Foreskin keratinocyte (primary cell): ENCODE measurements at places on chromosomes 4 and X. TPM values are rescaled to one million over a fixed set of nuclear protein-coding genes. Genes with fewer than 3 reads are reported as not detected.

- peak; percentile 98 for DNase-seq
These were observed 106.2 kb upstream of the RAPGEF2 start for GRCh38 chr4:158996669-158997074.

DNA sequence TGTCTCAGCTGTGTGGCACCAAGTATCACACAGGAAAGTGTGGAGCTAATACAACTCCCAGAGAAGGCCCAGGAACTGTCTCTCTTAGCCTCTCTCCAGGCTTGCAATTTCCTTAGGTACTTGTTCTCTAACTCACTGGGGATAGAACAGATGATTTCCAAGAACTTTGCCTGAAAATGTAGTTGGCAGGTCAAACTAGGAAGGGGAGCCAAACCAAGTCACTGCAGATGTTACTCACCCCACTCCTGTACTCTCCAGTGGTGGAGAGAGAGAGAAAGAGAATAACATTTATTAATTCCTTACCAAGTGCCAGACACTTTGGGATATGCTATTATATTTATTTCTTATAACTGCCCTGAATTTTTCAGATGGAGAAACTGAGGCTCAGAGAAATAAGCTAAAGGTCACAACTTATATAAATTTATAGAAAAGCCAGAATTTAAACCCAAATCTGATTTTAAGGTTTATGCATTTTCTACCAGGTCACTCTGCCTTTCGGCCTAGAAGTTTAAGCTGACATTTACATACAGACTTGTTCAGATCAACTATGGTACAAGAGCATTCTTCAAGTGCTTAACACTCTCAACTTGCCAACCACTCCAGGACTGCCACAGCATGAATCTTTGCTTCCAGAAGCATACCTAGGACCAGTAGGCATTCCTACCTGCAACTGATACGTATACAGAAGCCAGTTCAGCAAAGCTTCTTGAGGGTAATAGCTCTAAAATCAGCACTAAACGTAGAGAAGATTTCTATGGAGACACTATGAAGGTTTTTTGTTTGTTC lies 248.6 kb upstream of the ETNPPL start:
- DNase-seq: no peak

DNA sequence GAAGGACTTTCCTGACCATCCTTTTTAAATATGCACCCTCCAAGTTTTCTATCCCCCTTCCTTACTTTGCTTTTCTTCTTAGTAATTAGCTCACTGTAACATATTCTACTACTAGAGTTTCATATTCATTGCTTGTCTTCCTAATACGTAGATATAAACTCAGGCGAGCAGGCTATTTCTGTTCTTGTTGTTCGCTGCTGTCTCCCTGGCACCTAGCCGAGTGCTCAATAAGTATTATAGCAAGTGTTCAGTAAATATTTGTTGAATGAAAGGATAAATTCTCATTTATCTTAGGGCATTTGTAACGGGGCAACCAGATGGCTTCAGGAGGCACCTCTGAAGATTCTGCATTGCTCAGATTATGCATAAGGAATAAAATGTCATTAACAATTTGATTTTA lies 6.8 kb upstream of the RHOH start:
- DNase-seq: no peak

DNA sequence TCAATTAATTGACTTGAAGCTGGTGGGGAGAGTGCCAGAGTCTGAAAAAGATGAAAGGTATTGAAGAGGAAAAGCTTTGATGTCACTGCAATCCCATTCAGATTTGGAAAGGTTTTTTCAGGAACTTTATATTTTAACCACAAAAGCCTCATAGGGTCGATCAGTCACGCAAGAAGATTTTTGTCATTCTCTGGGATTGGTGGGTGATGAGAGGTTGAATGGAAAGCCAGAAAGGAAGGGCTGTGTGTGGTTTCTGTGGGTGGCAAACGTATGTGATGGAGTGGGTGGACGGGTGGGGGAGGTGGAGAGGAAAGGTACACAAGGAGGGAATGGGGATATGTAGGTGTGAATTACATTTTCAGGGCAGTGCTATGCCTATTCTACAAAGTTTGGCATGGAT lies 173.8 kb upstream of the SCML1 start:
- peak; percentile 22 for DNase-seq

- peak; percentile 63 for DNase-seq
These were observed 9.9 kb downstream of the APBB2 start for GRCh38 chr4:41204400-41204978.

DNA sequence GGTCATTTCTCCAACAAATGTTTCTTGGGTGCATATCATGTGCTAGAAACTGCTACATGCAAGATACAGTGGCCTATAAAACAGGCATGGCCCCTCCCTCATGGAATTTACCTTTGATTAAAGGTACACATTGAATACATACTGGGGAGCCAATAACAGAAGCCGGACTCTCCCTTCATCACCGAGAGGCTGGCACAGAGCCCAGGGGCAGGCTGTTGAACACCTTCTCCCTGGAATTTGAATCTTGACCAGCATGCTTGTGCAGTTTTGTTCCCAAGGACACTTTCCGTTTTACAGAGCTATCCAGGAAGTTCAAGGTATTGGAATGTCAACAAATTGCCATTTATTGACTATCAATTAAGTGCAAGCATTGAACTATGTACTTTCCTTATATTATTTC lies 33.2 kb downstream of the PPARGC1A start:
- DNase-seq: no peak

DNA sequence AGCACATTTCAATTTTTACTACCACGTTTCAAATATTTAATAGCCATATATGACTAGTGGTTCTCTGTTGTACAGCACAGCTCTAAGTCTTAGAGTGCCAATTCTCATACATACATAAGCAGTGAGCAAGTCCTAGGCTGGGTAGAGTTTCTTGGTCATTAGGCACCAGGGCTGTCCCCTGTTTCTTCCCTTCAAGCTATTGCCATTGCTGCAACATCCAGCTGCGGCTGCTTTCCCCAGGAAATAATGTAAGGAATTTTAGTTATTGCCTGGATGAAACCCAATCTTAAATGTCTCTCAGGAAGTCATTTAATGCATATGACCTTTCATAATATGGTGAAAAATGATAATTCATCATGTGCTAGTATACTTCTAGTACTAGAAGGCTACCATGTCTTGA lies 74.1 kb upstream of the PPP3CA start:
- DNase-seq: no peak

GRCh38 chr4:48196758-48197504 lies 62.9 kb upstream of the TXK start:
- no peak for DNase-seq

DNA sequence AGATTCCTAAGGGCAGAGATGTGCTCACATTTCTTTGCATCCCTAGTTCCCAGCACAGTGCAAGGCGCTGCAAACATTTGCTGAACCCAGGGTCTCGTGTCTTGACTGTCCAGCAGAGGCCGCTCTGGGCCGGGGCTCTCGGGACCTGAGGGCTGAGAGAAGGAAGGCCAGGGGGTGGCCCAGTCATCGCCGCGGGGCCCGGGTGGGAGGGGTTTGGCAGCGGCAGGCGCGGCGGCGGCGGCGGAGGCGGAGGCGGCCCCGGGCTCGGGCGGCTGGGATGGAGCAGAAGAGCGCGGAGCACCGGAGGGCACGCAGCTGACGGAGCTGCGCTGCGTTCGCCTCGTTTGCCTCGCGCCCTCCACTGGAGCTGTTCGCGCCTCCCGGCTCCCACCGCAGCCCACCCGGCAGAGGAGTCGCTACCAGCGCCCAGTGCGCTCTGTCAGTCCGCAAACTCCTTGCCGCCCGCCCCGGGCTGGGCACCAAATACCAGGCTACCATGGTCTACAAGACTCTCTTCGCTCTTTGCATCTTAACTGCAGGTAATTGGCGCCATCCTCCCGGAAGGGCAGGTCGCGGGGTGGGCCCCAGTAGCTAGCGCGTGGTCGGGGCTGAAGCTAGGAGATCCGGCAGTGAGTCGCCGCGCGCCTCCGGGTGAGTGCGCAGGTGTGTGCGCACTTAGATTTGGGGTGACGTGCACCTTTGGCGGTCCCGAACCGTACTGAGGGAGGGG lies at the start of gene PARM1:
TSS of gene PARM1 (plus strand) at position 285 of the 730 bp plus-strand sequence. CDS start at position 497, 212 bp downstream.
- DNase-seq: peak; percentile 43

MGARP gene
- total RNA-seq: 0.28 and 0.37 TPM in 2 replicates

PTPN13 gene
- 65.2 and 73.5 TPM in 2 replicates for total RNA-seq

ADRA2C gene
- 0.04 and 0.10 TPM in 2 replicates for total RNA-seq

KCTD8 gene
- 0.18 TPM in 1 of 2 replicates, not detected in the other for total RNA-seq

FHIP1A gene
- total RNA-seq: 17.0 and 19.1 TPM in 2 replicates

ATP2B3 gene
- not detected in 2 replicates for total RNA-seq

MAGEA8 gene
- total RNA-seq: not detected in 2 replicates
